ENCODE measurements at places on chromosomes 2 and 18. TPM values are rescaled to one million over a fixed set of nuclear protein-coding genes. Genes with fewer than 3 reads are reported as not detected.

DNA sequence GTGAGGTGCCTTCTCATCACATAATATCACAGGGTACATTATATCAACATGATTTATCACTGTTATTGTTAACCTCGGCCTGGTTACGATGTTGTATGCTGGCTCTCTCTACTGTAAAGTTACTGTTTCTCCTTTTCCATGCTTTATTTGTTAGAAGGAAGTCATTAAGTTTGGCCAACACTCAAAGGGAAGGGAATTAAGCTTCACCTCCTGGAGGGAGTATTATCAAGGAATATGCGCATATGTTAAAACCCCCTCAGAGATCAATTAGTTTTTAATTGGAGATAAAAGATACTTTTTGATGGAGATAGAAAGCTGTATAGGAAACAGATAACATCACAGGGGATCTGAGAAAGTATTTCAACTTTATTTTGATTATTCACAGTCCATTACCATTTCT is 221.6 kb downstream of the DLGAP1 start:
- no peak for DNase-seq

- DNase-seq: no peak
Observed at GRCh38 chr2:237563816-237564215, 2.6 kb upstream of the PRLH start.

- peak; percentile 81 for DNase-seq
Observed at GRCh38 chr2:176136374-176137251, 7.1 kb downstream of the HOXD8 start.

DNA sequence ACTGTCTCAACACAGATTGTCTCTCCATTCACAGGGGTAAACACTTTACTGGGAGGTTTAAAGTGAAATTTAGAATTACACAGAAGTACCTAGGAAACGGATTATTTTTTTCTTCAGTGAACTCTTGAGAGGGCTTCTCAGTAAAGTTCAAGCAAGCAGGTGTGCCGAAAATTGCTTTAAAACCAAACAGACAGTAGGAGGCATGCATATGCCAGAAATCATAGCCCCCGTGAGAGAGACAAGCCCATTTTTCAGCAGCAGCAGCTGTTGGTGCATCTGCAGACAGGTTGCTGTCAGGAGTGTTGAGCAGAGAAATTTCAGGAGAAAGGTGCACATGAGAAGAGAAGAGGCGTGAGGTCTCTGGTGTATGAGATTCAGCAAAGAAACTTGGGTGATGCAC is 2115.5 kb upstream of the CELF4 start:
- no peak for DNase-seq

GRCh38 chr2:64860936-64861335 is 128.3 kb upstream of the SLC1A4 start:
- no peak for DNase-seq

DNA sequence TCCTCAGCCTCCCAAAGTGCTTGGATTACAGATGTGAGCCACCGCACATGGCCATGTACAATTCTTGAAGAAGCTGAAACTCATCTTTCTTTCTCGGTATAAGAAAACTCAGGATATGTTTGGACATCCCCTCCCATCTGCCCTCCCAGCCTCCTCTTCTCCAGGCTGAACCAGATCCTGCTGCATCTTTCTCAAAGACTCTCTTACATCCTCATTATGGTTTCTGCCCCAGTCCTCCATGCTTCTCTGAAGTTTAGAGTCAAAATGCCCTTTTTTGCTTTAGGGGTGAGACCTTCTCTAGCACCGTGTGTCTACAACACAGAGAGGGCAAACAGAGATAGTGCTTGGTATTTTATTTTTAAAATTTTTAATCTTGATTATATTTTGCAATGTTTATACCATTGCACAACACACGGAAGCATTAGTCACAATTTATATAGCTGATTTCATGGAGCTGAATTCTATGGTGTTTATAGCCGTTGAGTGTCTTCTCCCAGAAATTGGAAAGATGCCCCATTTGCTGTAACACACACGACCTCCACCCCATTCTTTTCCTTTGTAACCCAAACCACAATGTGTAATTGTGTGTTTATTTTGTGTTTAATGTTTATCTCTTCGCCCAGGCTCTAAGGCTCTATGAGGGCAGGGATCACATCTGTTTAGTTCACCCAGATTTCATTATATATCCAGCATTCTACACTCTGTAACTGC is 206.0 kb upstream of the TNP1 start:
- DNase-seq: no peak

- DNase-seq: no peak
Observed at GRCh38 chr18:73384246-73384645, 516.5 kb upstream of the NETO1 start.

- no peak for DNase-seq
Observed at GRCh38 chr18:31209041-31209440, 46.4 kb upstream of the DSC1 start.

DNA sequence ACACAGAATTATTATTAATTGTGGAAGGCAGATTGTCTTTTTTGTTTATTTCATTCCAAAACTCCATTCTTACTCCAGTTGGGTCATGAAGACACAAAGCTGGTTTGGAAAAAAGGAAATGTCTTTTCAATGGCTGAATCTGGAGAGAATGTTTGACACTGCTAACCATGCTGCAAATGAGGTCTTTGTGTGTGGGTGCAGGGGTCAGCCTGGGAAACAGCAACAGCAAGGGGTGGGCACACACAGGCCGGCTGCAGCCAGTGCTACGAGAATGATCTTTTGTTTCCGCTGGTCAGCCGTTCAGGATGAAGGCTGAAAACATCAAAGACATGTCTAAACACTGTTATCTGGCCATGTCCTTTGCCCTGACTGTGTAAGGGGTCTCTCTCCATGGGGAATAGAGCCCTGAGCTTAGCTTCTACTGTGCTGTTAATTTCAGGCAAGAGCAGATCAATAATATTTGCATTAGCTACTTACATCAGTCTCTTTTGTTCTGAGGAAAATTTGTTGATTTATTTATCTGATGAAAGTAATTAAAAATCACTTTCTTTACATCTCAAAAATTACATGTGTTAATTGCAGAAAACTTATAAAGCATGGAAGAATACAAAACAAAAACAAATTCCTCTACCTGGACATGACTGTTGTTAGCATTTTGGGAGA is 33.3 kb upstream of the E2F6 start:
- DNase-seq: peak; percentile 38

DNA sequence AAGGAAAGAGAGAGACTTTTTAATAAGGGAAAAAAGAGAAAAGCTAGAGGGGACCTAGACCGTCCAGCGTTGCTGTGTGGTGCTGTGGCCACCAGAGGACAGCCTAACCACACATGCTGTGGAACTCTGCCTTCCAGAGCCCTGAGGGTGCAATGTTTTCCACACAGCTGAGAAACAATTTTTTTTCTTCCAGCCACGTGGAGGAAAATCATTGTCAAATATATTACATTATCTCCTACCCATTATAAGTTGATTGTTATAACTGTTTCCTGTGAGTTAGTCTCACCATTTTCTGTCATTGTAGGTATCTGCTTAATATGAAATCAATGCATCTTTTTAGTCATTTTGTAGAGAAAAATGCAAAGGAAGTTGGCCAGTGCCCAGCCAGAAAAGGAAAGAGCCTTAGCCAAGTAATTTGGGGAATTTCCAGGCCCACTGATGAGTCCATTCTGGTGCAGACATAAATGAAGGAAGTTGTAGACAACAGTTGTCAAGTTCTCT is 5.9 kb upstream of the MRPL19 start:
- DNase-seq: peak; percentile 84

DNA sequence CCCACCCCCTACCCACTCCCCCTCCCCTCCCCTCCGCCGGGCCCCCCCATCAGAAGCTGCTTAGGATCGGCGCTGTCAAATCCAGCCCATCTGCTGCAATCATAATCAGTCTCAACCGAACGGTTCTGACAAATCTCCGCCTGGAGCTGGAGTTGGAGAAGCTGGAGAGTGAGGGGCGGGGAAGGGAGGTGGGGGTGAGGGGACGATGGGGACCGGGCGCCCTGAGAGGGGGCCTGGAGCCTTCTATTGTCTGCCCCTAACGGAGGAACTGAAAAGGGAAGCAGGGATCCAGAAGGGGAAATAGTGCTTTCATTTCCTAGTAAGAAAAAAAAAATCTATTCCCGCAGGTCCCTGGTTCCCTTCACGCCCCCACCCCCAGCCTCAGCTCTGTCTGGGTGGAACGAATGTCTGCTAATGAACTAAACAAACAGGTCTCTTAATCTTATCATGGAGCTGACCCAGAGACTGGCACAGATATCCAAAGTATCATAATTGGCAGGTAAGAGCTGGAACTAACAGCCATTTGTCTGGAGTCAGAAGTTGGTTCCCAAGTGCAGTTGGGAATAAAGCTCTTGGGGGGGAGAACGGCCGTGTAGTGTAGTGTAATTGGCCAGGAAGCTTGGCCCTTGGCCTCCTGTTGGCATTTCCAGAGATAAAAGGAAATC is 301.2 kb downstream of the NCKAP5 start:
- DNase-seq: peak; percentile 55

DNA sequence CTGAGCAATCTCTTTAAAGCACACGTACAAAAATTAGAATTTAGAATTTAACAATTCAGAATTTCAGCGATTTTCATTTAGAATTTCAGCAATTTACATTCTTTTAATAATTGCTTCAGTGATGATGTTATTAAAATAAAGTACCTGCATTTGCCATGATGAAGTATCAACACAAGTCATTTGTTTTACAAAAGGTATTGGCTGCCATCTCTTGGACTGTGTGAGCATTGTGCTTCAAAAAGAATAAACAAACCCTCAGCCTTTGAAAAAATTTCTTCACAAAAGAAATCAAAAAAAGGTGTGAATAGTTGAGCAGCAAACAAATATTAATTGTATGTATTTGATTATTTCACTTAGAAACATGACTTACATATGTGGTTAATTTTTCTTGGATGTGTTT is 27.1 kb upstream of the ZC3H15 start:
- DNase-seq: no peak

- DNase-seq: no peak
Observed at GRCh38 chr2:132033949-132034348, 127.8 kb downstream of the ANKRD30BL start.

GRCh38 chr2:224360801-224361251 is 41.1 kb downstream of the FAM124B start:
- no peak for DNase-seq

GRCh38 chr2:109447251-109447661 is 166.5 kb downstream of the SEPTIN10 start:
- peak; percentile 81 for DNase-seq

GRCh38 chr2:138877421-138877820 is 97.2 kb upstream of the NXPH2 start:
- no peak for DNase-seq

DNA sequence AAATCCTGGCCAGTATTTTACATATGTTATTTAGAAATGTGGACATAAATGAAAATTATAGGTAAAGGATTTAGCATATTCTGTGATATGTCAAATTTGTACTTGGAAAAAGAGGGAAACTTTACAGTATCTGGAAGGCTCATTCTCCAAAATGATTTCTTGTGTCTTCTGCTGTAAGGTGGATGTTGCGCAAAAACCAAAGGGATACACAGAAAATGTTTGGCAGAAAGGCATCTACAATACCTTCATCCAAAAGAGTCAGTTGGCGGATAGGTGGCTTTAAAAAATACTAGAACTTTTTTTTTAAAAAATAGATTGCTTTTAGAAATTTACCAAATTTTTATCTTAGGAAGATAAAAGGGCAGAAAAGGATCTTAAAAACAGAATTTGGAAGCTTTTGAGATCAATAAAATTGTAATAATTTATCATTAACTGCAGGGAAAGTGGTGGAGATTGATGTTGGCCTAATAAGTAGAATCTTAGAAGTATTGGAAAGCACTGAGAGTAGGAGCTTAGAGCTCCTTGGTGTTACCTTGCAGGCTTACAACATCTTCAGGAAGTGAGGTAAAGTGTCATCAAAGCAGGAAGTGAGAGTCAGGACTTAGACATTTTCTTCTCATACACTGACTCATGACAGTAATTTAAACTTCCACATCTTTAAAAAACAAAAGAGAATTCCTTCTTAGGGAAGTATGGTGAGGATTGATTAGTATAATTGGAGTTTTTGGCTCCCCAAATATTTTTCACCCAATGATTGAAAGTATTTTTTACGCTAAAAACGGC is 2.1 kb downstream of the NABP1 start:
- no peak for DNase-seq

DNA sequence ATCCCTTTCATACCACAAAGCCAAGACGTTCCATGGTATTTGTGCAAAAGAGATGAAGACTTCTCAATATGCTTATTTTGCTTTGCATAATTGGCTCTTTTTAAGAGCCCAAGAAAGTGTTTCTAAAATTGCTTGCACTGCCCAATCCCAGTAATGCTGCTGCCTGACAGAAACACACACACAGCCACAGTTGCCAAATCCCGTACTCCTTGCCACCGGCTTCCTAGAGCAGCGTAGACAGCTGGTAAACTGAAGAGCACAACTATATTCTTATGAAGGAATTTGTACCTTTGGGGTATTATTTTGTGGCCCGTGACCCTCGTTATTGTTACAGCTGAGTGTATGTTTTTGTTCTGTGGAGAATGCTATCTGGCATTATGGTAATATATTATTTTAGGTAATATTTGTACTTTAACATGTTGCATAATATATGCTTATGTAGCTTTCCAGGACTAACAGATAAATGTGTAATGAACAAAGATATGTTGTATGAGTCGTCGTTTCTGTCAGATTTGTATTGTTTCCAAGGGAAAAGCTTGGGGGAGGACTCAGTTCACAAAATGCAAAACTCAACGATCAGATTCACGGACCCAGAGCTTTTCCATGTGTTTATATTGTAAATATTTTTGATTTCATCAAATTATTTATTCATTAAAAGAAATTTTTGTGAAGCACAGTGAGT is 202.9 kb upstream of the RAB12 start:
- no peak for DNase-seq

DNA sequence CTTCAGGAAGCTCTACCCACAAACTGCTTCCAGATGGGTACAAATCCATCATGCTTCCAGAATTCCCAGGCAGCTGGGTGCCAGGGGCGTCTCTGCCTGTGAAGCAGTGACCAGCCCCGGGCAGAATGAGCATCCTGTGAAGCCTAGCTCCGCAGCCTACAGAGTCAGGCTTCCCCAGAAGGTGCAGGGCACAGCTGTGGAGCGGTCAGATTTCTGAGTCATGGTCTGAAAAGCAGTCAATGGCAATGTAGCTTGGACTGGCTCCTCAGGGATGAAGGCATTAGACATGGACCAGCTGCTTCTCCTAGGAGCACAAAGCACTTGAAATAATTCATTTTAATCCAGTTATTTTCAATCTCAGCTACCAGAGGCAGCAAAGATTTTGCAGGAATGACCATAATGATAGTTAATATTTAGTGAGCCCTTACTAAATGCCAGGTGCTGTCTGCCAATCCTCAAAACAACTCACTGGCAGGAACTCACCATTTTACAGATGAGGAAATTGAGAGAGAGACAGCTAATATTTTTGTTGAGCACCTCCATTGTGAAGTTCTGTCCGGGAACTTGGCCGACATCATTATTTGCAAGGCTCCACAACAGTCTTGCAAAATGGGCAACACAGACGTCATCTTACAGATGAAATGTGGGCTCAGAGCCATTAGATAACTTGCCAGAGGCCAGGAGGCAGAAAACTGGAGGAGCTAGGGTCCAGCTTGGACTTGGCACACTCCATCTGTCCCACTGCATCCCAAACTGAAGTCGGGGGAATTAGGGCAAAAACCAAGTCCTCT is 31.7 kb downstream of the ACMSD start:
- no peak for DNase-seq

- no peak for DNase-seq
Observed at GRCh38 chr2:88857951-88858411, 166.5 kb downstream of the RPIA start.

C2orf92 gene
- 3.3 TPM for polyA plus RNA-seq

TACR1 gene
- 0.49 TPM for polyA plus RNA-seq

EVX2 gene
- polyA plus RNA-seq: not detected

IL36G gene
- polyA plus RNA-seq: 1.7 TPM

MYO3B gene
- polyA plus RNA-seq: 3.5 TPM

VAMP5 gene
- 145 TPM for polyA plus RNA-seq

BOLL gene
- not detected for polyA plus RNA-seq

COL5A2 gene
- 3.6 TPM for polyA plus RNA-seq

ECEL1 gene
- 8.5 TPM for polyA plus RNA-seq

AGXT gene
- polyA plus RNA-seq: 12.5 TPM

Measured in kidney (tissue), 22 donors.